T-helper 2 cell (primary cell): ENCODE measurements at places on chromosomes 5 and 9.

DNA sequence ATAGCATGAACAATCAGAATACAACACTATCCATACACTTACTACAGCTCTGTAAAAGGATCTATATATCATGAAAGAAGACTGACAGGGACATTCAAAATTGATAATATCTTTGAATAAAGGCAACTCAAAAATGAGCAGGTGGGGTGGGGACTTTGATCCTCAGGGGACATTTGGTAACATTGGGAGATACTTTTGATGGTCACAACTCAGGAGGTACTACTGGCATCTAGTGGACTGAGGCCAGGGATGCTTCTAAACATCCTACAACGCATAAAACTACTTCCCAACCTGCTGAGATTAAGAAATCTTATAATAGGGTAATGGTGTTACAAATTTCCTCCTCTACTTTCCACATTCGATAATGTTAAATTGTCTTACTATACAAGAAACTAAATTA, 243.9 kb downstream of the ARL15 start:
- no peak for DNase-seq

GRCh38 chr9:136544964-136545691, 720 bp downstream of the NOTCH1 start:
- DNase-seq, result peak; percentile 58

DNA sequence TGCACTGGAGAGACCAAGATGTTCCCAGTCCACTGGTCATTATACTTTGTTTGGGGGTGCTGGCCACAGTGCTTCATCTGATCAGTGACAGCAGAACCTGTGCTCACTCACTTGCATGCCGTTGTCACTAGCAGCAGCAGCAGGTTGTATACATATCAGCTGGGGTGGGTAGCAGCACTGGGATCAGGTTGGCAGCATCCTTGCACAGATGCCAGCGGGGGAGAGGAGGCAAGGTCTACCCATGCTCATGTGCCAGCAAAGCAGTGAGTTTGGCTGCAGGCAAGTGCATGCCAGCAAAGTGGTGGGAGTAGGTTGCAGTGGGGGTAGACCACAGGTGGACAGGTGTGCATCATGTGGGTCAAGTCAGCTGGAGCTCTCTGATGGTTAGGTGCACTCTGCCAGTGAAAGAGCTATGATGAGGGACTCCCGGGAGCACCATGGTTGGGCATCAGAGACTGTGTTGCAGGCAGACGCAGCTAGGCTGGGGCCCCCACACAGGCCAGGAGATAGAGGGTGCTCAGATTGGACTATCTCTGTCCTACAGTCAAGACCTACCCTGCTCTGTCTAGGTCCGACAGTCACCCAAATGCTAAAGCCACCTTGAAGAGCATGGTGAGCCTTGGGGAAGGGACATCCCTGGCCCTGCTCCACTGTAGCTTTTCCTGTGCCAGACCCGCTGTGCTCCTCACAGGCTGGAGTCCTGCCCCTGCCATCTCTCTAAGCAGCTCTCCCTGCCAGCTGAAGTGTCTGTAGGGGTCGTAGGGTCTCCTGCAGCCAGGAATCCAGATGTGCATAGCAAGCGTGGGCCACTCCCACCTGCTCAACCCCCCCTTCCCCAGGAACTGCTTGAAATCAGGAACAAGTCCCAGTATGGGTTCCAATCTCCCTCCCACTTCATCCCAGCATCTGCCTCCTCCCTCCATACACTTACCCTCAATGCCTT, 119.8 kb downstream of the RNF180 start:
- DNase-seq, result no peak

- no peak for DNase-seq
These were observed 15.2 kb downstream of the FKBP15 start for GRCh38 chr9:113205861-113206260.

DNA sequence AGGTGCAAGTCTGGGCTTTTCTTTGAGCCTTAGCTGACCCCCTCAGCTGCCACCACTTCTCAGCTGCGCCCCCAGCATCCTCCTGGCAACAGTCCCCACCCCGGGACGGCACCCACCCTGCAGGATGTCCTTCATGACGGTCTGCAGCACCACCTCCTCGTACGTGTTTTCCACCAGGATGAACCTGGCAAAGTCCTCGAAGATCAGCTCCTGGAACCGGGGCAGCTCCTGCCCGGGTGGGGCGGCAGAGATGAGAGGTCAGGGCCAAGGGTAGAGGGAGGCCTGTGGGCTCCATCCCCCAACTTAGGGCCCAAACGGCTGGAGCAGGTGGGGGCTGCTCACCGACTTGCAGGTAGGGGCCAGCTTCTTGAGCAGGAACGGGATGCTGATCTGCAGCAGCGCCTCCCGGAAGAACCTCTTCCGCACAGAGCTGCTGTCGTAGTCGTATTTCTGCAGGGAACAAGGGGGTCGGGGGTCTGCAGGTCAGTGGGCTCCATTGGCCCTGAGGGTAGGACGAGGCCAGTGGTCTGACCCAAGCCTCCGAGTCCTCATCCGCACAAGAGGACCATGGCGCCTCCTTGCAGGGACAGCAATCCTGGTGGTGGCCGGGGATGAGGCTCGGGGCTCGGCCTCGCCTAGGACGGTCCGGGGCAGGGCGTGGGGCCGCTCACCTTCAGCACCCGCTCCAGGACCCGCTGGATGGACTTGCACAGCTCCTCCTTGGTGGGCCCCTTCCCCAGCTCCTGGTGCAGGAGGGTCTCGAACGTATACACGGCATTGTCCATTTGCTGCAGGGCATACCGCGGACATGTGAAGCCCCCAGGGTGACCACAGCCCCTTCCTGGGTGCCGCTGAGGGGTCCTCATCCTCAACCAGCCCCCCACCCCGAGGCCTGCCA, 56.7 kb downstream of the LRSAM1 start:
- no peak for DNase-seq

GRCh38 chr5:173056783-173057061, 570 bp downstream of the CREBRF start:
- DNase-seq, result no peak

- DNase-seq, result no peak
These were observed 57.8 kb upstream of the STOM start for GRCh38 chr9:121427899-121428298.
